Stimulated activated CD8-positive, alpha-beta memory T cell treated with anti-CD3 and anti-CD28 coated beads, Interleukin-4, amount 100 ng/mL, for 1 hour (primary cell): ENCODE measurements at places on chromosomes 4 and X.

GRCh38 chrX:97743014-97743413, 859.3 kb downstream of the RPA4 start:
- DNase-seq: no peak

- DNase-seq: no peak
Measured at GRCh38 chr4:150167054-150167453, 88.8 kb downstream of the DCLK2 start.

DNA sequence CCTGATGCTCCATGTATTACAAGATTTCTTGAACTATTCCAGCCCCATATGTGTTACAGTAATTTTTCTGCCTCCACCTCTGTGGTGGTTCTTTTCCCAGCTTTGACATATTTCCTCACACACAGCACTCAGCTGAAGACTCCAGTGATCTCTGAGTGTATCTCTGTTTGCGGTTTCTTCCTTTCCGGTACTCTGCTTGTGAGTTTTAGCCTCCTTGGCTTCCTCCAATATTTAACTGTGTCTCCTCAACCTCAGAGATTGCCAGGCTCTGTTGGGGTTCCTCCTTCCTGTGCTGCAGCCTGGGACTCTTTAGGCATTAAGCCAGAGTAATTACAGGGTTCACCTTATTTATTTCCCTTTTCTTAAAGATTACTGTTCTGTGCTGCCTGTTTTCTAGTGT, 73.2 kb downstream of the NFKB1 start:
- DNase-seq: no peak

DNA sequence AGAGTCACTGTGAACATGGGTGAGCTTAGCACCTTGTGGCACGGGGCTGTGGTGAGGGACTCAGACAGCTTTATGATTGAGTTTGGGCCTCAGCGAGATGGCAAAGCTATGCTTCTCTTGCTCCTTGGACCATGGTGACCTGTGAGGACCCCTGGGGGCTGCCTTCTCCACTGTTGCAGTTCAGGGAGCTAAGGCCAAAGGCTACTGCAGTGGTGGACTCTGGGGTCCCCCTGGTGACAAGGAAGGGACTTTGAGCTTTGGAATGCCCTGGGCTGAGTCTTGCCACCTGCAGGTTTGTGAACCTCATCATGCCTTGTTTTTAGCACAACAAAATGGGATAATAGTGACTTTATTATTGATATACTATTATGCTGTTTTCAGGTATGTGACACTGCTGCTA, 36.5 kb downstream of the TBL1X start:
- no peak for DNase-seq

GRCh38 chr4:107989162-107989536, 540 bp upstream of the HADH start:
- DNase-seq: no peak

DNA sequence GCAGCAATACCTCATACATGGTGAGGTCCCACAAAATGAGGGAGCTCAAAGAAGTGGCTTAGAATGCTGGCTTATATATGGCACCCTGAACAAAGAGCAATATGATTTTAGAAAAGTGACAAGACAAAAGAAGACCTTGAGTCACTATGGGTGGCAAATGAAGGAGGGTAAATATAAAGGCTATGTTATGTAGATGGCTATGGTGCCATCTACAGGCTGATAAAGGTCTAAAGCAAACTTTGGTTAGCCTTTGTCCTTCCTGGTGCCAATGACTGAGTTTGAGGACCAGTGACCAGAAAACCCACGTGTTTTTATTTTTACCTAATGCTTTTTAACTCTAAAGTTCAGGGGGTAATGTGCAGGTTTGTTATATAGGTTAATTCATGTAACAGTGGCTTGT, 151.8 kb downstream of the CCNG2 start:
- DNase-seq: no peak

- DNase-seq: no peak
Measured at GRCh38 chr4:1639299-1639868, 44.7 kb downstream of the FAM53A start.

GRCh38 chrX:110519906-110520452, 161.3 kb downstream of the RTL9 start:
- no peak for DNase-seq

GRCh38 chr4:106316773-106317409, 541 bp downstream of the AIMP1 start:
- no peak for DNase-seq

- no peak for DNase-seq
Measured at GRCh38 chr4:17030543-17030942, 132.1 kb upstream of the LDB2 start.

DNA sequence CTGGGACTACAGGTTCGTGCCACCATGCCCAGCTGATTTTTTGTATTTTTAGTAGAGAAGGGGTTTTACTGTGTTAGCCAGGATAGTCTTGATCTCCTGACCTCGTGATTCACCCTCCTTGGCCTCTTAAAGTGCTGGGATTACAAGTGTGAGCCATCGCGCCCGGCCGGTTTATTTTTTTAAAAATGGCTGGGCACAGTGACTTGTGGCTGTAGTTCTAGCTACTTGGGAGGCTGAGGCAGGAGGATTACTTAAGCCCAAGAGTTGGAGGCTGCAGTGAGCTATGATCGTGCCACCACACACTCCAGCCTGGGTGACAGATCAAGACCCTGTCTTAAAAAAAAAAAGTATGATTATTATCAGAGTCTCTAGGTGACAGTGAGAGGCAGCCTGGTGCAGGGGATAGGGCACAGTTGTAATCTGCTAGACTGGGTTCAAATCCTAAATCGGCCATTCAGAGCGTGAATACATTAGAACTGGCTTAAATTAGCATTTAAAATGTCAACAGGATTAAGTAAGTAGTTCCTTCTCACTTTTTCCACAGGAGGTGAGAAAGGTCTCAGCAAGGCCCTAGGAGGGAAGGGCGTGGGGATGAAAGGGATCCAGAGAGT, 435 bp upstream of the MGST2 start:
- no peak for DNase-seq

GRCh38 chr4:66797608-66798007, 747.7 kb downstream of the CENPC start:
- DNase-seq: no peak

GRCh38 chrX:133922390-133922771, 63.0 kb downstream of the GPC3 start:
- DNase-seq: no peak

- no peak for DNase-seq
Measured at GRCh38 chr4:55838356-55838755, 15.1 kb upstream of the EXOC1 start.
